ENCODE measurements at places on chromosomes 11 and 22. TPM values are rescaled to one million over a fixed set of nuclear protein-coding genes. Genes with fewer than 3 reads are reported as not detected.
A peak's percentile ranks its signal among the peaks of the same experiment; 100 is the strongest.

GRCh38 chr22:40271440-40271839, 74.9 kb upstream of the ADSL start:
- no peak for DNase-seq

- DNase-seq, result no peak
Observed at GRCh38 chr11:6405846-6406245, 13.0 kb downstream of the APBB1 start.

DNA sequence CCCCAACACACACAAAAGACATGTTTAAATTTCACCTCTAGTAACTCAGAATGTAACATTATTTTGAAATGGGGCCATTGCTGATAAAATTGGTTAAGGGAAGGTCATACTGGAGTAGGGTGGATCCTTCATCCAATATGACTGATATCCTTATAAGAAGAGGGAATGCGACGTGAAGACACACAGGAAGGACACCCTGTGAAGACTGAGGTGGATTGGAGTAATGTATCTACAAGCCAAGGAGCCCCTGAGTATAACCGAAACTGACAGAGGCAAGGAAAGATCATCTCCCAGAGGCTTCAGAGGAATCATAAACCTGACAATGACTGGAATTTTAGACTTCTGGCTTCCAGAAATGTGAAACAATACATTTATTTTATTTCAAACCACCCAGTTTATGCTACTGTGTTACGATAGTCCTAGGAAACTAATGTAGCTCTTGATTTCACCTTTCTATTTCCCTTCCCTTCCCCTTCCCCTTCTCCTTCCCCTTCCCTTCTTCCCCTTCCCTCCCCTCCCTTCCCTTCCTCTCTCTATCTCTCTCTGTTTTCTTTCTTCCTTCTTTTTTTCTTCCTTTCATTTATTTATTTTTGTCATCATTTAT, 1775.4 kb downstream of the LRRC4C start:
- DNase-seq, result no peak

DNA sequence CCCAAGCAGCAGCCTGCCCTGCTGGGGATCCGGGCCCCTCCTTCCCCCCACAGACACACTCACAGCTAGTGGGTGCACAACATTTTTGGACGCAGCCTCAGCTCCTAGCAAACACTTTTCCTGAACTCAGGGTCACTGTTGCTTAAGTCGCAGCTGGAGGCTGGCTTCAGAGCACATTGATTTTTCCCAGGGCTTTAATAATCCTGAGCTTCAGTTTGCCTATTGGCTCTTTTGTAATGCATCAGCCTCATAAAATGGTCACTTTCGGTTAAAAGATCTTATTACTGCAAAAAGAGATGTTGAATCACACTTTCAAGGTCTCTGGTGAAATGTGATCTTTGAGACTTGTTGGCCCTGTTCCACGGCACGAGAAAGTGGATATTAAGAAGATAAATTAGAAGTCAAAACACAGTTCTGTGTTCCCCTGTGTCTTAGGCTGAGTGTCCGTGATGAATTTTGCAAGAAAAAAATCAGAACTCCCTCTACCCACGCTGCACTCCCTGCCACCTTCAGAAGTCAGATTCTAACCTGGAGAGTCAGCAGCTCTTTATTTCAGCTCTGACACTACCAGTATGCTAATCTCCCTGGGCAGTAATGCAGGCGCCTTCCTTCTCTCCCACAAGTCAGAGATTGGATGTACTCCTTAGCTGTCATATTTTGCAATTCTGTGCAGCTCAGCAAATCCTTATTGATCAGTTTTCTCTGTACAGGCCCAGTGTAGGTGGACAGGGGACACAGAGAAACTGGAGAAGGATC, 158.2 kb upstream of the E2F8 start:
- peak; percentile 52 for DNase-seq

- DNase-seq, result peak; percentile 3
Observed at GRCh38 chr11:69374110-69374945, 80.4 kb downstream of the MYEOV start.

- DNase-seq, result no peak
Observed at GRCh38 chr11:72005347-72006260, 6.9 kb downstream of the IL18BP start.

DNA sequence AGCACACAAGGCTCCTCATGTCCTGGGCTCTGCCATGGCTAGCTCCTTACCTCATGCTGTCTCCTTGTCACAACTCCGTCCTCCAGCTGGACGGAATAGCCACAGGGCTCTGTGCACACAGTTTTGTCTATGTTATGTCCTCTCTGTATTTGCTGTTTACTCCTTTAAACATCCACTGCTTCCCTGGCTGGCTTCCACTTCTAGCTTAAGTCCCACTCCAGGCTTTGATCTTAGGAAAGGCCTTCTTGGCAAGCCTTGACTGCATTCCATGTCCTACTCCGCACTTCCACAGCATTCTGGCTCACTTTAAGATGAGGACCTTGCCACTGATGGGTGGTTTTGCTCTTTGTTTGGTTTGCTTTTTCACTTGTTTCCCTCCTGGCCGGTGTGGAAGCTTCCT, 22.9 kb upstream of the ROBO3 start:
- no peak for DNase-seq

DNA sequence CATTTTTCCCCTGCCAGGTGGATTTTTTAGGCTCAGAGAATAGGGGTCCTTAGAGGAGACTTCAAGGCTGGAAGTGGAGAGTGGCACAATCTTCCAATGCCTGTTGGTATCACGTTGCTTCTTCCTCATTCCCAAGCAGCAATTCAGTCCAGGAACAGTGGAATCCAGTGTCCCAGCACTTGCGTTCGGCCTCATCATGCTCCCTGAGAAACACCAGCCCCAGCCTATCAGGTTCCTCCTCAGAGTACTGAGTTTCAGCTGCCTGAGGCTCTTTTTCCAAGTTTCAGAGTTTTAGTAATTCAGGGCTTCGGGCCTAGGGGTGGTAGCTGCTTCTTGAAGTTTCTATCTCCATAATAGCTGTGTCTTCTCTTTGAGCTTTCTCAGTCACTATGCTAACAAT, 31.9 kb upstream of the NRGN start:
- no peak for DNase-seq

- no peak for DNase-seq
Observed at GRCh38 chr11:111555255-111555654, 14.7 kb downstream of the LAYN start.

DNA sequence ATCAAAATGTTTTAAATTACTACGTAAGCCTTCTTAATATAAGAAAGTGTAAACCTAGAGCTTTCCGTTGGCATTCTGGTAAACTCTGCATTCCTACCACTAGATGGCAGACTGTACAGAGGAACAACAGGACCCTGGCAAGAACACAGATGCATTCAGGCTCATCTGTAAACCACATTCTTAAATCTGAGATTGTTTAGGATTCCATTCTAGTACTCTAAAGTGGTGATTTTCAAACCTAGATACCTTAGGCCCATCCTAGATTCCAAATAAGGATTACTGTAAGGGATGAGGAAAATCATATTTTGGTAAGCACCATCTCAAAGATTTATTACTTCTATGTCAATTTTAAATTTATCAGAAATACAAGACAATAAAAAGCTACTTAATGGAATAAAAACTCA, 26.9 kb downstream of the PICALM start:
- peak; percentile 59 for DNase-seq

The PARVG gene
- total RNA-seq, result 8.5 TPM

The MS4A15 gene
- total RNA-seq, result not detected

The GGTLC3 gene
- not detected for total RNA-seq

The BLID gene
- 1.3 TPM for total RNA-seq

The SORL1 gene
- total RNA-seq, result 23.4 TPM

All from ovary (tissue), 10 donors.